ENCODE measurements at places on chromosomes 2 and 18.

- no peaks in the 10 kb centered on the region for H3K36me3 ChIP-seq
- no peak overlapping the region for H3K4me3 ChIP-seq
- H3K4me1 ChIP-seq: no peaks in the 10 kb centered on the region
These were observed 1.2 kb upstream of the UGT1A7 start for GRCh38 chr2:233680361-233681045.

GRCh38 chr2:44731505-44731904 lies 210.0 kb upstream of the SIX3 start:
- DNase-seq: no peak
- H3K4me1 ChIP-seq: peaks cover 4% of the 10 kb centered on the region
- H3K36me3 ChIP-seq: peaks cover 28% of the 10 kb centered on the region

- no peak for DNase-seq
- H3K4me3 ChIP-seq: no peak overlapping the region
- H3K27me3 ChIP-seq: no peaks in the 10 kb centered on the region
These were observed 24.5 kb downstream of the NIF3L1 start for GRCh38 chr2:200913654-200914053.

DNA sequence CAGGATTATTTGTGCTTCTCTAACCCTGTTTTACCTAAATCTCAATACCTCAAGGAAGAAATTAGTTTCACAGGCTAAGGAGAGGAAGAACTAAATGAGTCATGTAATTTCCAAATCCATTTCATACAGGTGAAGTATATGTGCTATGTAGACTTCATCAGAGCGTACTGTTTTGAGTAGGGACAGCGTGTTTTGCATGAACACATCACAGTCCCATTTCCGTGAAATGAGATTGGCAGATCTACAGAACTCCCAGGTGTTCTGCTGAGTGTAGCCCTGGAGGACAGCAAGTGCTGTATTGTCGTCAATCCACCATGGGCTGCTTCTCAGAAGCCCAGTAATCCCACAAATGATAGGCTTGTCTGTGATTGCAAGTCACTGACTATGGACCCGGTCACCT lies 97.7 kb downstream of the XRCC5 start:
- peaks cover 18% of the 10 kb centered on the region for H3K4me1 ChIP-seq
- no peak overlapping the region for H3K4me3 ChIP-seq
- H3K27ac ChIP-seq: peak overlapping the region; percentile 42
- H3K27me3 ChIP-seq: no peaks in the 10 kb centered on the region
- H3K36me3 ChIP-seq: peaks cover 39% of the 10 kb centered on the region

DNA sequence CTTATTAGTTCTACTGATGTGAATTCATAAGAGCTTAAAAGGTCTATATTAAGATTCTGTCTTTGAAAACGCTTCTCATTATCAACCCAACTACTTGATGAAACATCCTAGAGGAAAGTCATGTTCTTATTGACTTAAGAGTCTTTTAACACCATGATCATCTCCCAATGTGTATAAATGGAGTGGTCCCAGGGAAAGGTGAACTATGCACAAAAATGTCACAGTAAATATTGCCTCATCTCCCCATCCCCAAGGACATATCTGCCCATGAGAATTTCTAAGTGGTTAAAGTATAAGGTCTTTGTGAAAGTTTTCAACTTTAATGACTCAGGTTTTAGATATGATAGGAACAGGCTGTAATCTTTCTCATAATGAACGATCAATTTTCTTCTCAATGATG lies 240.1 kb downstream of the IRS1 start:
- DNase-seq: no peak
- no peak overlapping the region for H3K4me3 ChIP-seq
- H3K4me1 ChIP-seq: no peaks in the 10 kb centered on the region
- no peaks in the 10 kb centered on the region for H3K36me3 ChIP-seq
- peaks cover 3% of the 10 kb centered on the region for H3K27me3 ChIP-seq
- no peak overlapping the region for H3K27ac ChIP-seq

GRCh38 chr2:209091056-209091455 lies 332.8 kb upstream of the MAP2 start:
- no peak overlapping the region for H3K4me3 ChIP-seq
- H3K27me3 ChIP-seq: no peaks in the 10 kb centered on the region
- no peak for DNase-seq
- no peak overlapping the region for H3K27ac ChIP-seq
- no peaks in the 10 kb centered on the region for H3K4me1 ChIP-seq

GRCh38 chr2:155645791-155646190 lies 686.7 kb downstream of the NR4A2 start:
- no peak overlapping the region for H3K4me3 ChIP-seq
- no peaks in the 10 kb centered on the region for H3K4me1 ChIP-seq
- H3K27me3 ChIP-seq: no peaks in the 10 kb centered on the region
- no peak overlapping the region for H3K27ac ChIP-seq

GRCh38 chr2:128421286-128421685 lies 102.6 kb upstream of the HS6ST1 start:
- no peak overlapping the region for H3K4me3 ChIP-seq
- no peak for DNase-seq
- no peaks in the 10 kb centered on the region for H3K4me1 ChIP-seq
- no peak overlapping the region for H3K27ac ChIP-seq
- H3K27me3 ChIP-seq: peaks cover 4% of the 10 kb centered on the region

- H3K27me3 ChIP-seq: no peaks in the 10 kb centered on the region
- no peaks in the 10 kb centered on the region for H3K36me3 ChIP-seq
- H3K27ac ChIP-seq: no peak overlapping the region
- H3K4me1 ChIP-seq: peaks cover 12% of the 10 kb centered on the region
- DNase-seq: no peak
These were observed 5.7 kb downstream of the ITGB6 start for GRCh38 chr2:160194351-160194750.

DNA sequence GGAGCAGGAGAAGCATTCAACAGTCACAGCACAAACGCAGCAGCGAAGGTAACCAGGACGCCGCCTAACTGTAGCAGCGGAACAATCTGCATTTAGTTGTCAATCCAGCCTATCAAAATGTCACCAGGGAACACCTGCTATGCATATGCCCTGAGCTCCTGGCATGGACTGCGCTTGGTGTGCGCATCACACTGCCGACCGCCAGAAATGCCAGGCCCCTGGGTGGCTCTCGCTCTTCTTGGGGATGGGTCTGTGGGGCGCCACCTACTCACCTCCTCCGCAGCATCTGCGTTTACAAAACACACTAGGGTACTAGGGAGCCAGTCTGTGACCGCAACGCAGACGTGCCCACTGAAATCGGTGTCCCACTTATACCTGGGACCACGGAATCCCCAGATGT lies 31.7 kb downstream of the ZNF516 start:
- no peak overlapping the region for H3K4me3 ChIP-seq
- H3K36me3 ChIP-seq: peaks cover 19% of the 10 kb centered on the region
- peaks cover 15% of the 10 kb centered on the region for H3K4me1 ChIP-seq

DNA sequence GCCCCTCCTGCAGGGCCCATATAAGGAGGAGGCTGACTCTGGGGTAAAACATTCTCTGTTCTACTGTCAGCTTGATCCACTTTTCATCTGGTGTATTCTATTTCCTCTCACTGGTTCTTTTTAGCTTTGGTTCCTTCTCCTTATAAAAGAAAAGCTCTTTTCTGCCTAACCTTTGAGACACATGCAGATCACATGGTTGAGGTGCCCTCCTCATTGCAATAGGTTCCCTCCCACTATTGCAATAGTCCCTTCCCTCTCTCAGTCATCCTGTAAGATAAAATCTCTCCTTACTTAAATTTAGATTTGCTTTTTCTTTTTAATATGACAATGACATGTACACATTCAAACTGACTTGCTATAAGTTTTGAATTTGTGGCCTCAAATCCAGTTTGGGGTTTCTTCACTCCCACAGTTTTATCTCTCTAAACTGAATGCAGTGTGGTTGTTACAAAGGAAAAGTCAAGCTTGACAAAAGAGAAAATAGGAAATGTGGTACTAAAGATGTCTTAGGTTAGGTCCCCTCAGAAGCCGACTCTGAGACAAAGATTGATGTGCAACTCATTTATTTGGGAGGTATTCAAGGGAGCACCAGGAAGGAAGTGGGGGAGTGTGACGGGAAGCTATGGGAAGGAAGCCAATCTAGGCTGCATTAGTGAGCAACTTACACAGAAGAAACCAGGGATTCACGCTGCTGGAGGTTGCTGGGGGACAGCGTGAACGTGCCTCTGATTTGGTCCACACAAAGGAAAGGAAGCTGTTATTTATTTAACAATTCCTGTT lies 127.6 kb upstream of the LINC00305 start:
- no peaks in the 10 kb centered on the region for H3K27me3 ChIP-seq
- no peak overlapping the region for H3K27ac ChIP-seq
- H3K36me3 ChIP-seq: no peaks in the 10 kb centered on the region
- DNase-seq: no peak
- no peaks in the 10 kb centered on the region for H3K4me1 ChIP-seq

DNA sequence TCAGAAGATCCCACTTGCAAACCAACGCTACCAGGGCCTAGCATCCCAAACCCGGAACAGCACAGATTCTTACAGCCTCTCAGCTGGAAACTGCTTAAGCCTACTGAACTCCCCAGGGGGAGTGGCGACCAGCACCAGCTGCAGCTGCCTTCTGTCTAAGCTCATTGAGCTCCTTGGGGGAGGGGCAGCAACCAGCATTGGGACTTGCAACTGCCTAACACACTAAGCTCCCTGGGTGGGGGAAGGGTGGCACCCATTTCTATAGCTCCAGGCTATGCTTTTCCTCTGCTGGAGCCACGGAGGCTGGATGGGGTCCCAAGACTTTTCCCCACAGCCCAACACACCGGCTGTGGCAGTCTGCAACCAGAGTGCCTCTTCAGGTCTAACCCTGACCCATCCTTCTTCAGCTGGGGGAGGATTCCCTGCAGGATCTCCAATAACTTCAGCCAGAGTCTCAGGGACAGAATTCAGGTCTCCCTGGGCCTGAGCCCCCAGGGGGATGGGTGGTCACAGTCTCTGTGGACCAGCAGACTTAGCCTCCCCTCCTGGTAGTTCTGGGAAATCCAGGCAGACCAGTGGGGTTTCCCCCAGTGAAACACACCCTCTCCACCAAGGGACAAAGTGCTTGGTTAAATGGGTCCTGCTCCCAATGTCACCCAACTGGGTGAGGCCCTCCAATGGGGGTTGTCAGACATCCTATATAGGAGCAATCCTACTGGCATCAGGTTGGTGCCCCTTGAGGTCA lies 45.9 kb upstream of the ITGA4 start:
- H3K36me3 ChIP-seq: peaks cover 53% of the 10 kb centered on the region
- H3K4me3 ChIP-seq: no peak overlapping the region
- H3K27ac ChIP-seq: no peak overlapping the region
- no peak for DNase-seq
- no peaks in the 10 kb centered on the region for H3K27me3 ChIP-seq
- peaks cover 60% of the 10 kb centered on the region for H3K4me1 ChIP-seq

DNA sequence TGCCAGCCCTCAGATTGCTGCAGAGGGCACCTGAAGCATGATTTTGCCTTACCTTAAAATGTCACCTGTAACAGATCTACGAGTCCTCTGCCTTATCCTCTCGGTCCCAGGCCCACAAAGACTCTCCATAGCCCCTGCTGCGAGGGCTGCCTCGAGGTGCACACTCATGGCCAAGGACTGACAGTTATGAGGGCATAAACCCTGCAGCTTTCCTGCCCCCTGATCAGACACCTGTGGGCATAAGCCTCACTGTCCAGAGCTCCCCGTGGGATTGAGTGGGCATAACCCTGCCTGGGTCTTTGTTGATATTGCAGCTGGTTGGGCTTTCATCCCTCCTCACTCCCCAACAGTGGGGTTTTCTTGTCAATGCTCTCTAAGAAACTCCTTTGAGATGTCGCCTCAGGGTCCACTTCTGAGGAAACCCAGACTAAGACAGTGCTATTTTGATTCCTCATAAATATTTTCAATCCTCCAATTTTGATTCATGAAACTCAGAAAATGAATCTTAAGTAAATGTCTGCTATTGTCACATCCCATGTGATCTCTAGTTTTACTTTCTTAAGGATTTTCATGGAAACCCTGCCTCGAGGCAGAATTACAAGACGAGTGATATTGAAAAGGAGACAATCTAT lies 108.5 kb upstream of the NCK2 start:
- no peak for DNase-seq
- no peaks in the 10 kb centered on the region for H3K4me1 ChIP-seq
- H3K36me3 ChIP-seq: no peaks in the 10 kb centered on the region
- no peak overlapping the region for H3K4me3 ChIP-seq

- no peaks in the 10 kb centered on the region for H3K27me3 ChIP-seq
- DNase-seq: no peak
- H3K27ac ChIP-seq: peak overlapping the region; percentile 24
These were observed 68.8 kb downstream of the ADI1 start for GRCh38 chr2:3450385-3451010.

DNA sequence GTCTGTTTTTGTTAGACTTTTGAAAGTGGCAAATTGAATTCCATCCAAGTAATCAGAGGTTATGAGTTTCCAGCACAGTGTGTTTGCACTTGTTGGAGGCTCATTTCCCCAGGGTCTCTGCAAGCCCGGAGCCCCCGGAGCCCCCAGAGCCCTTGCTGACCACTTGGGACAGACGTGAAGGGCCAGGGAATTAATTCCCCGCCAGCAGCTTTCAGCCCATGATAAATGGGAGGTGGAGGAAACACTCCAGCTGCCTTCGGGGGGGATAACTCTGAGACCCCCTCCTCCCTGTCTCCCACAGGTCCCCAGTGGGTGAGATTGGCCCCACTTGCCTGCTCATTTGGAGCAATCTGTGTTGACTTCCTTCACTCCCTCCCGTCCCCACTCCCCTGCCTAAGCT lies 79.2 kb downstream of the KLHL29 start:
- no peak overlapping the region for H3K27ac ChIP-seq
- H3K36me3 ChIP-seq: no peaks in the 10 kb centered on the region
- peaks cover 35% of the 10 kb centered on the region for H3K27me3 ChIP-seq
- no peak for DNase-seq
- no peaks in the 10 kb centered on the region for H3K4me1 ChIP-seq

DNA sequence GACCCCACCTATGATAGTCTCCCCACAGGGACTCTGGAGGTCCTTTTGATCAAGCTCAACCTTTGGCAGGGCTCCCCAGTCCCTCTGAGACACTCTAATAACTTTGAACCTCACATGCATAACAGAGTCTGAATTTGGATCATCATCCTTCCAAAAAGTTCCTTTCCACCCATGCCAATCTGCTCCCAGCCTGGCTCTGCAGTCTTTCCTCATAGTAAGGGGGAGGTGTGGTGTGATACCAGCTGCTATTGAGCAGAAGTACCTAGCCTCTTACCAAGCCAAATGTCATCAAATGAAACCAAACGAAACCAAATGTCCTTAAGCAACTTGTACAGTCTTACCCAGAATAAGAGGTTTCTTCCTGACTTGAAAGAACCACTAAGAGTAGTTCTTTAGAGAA lies 36.5 kb downstream of the DTNA start:
- no peaks in the 10 kb centered on the region for H3K36me3 ChIP-seq
- peaks cover 12% of the 10 kb centered on the region for H3K27me3 ChIP-seq
- no peak overlapping the region for H3K4me3 ChIP-seq
- no peak overlapping the region for H3K27ac ChIP-seq

GRCh38 chr2:71462641-71463341 lies 9.4 kb downstream of the DYSF start:
- no peaks in the 10 kb centered on the region for H3K36me3 ChIP-seq
- no peak for DNase-seq
- peaks cover 8% of the 10 kb centered on the region for H3K4me1 ChIP-seq

GRCh38 chr2:229774237-229774636 lies 59.9 kb upstream of the DNER start:
- H3K4me3 ChIP-seq: no peak overlapping the region
- peaks cover 20% of the 10 kb centered on the region for H3K4me1 ChIP-seq
- no peak overlapping the region for H3K27ac ChIP-seq
- peaks cover 36% of the 10 kb centered on the region for H3K36me3 ChIP-seq
- no peak for DNase-seq
- no peaks in the 10 kb centered on the region for H3K27me3 ChIP-seq

All from naive thymus-derived CD8-positive, alpha-beta T cell (primary cell).